CD4-positive, CD25-positive, alpha-beta regulatory T cell (primary cell): ENCODE measurements at places on chromosomes 11 and 22. TPM values are rescaled to one million over a fixed set of nuclear protein-coding genes. Genes with fewer than 3 reads are reported as not detected.

GRCh38 chr11:56558574-56558973, 15.5 kb upstream of the OR5M11 start:
- DNase-seq, result no peak
- H3K27ac ChIP-seq, result no peak overlapping the region
- no peaks in the 10 kb centered on the region for H3K27me3 ChIP-seq
- no peaks in the 10 kb centered on the region for H3K4me1 ChIP-seq
- no peak overlapping the region for H3K4me3 ChIP-seq

RBM4B gene
- total RNA-seq, result 10.0 TPM

GRCh38 chr22:39574779-39575551, 4.4 kb downstream of the CACNA1I start:
- H3K4me1 ChIP-seq, result no peaks in the 10 kb centered on the region
- no peak overlapping the region for H3K27ac ChIP-seq
- no peaks in the 10 kb centered on the region for H3K36me3 ChIP-seq

DNA sequence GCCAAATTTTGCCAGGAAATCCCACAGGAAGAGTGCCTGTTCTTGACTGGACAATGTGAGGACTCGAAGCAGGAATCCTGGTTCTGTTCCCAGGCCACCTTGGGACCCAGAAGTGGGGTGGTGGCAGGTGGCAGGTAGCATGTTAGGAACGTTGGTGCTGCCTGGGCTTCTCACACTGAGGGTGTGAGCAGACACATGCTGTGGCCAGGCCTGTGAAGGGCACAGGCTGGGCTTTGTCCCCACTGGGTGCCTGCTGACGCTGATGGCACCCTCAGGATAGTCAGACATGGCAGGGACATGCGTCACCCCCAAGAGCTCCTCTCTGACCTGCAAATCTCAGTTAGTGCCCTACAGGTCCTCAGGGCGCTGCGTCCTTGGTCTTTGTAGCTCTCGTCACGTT, 21.1 kb upstream of the NECTIN1 start:
- H3K4me3 ChIP-seq, result no peak overlapping the region
- H3K36me3 ChIP-seq, result no peaks in the 10 kb centered on the region
- no peak overlapping the region for H3K27ac ChIP-seq

DNA sequence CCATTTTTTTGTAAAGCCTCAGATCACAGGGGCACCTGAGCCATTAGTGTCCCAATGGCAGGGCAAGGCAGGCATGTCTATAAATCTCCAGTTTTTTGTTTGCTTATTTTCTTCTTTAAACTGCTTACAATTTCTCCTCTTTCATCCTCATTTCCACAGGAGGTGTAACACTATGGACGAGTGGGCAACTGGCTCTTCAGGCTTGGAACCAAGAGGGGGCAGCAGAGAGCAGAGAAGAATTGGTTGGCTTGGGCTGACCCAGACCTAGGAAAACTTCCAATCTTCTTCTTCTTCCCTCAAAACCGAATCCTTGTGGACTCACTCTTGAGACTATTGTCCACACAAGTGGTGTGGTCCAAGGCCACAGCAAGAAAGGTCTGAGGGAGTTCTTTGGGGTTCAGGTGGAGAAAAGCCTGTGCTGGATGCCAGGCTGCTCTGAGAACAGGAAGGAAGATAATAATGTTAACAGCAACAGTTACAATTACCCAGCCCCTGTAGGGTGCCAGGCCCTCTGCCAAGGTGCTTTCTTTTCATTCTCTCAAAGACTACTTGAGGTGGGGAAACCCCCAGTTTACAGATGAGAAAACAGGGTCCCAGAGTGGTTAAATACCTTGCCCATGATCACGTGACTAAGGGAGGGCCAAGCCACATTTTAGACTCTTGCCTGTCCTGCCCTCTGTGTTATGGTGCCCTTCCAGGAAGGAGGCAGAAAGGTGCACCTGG, 70.7 kb upstream of the E2F8 start:
- H3K27ac ChIP-seq, result no peak overlapping the region
- no peaks in the 10 kb centered on the region for H3K36me3 ChIP-seq
- H3K27me3 ChIP-seq, result no peaks in the 10 kb centered on the region
- no peak for DNase-seq
- H3K4me3 ChIP-seq, result no peak overlapping the region
